CD8-positive, alpha-beta memory T cell (primary cell): ENCODE measurements at places on chromosomes 4 and X. TPM values are rescaled to one million over a fixed set of nuclear protein-coding genes. Genes with fewer than 3 reads are reported as not detected.

GRCh38 chr4:36235306-36235705 is 9.0 kb downstream of the ARAP2 start:
- no peak overlapping the region for H3K27ac ChIP-seq
- H3K36me3 ChIP-seq = peaks cover 4% of the 10 kb centered on the region
- H3K27me3 ChIP-seq = no peaks in the 10 kb centered on the region
- H3K4me1 ChIP-seq = peaks cover 68% of the 10 kb centered on the region
- no peak for DNase-seq

DNA sequence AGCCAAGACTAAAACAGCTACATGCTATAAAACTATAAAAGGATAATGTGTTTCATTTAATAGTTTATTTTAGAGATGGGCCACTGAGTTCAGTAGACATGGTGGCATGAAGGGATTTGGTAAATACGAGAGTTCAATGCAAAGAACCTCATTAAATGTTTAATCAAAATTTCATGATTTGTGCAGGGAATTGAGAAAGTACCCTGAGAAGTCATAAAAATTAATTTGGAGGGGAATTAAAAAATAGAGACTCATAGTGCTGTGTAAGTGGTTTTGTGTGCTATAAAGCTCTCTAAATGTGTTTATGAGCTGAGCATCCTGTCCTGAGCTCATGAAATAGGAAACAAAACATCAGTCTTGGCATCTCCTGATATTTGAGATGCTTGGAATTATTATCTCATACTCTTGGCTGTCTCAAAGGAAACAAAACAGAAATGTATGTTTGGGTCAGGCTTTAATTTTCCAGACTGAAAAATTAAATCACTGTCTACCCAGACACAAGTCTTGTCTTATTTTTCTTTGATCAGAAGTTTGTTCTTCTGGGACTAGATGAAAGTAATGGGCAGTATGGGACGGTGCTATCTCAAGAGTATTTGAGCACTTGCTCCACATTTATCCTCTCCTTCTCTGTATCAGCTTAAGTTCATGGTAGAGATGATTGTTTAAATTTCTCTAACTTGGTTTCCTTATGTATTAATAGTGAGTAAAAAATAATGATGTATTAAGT is 38.0 kb upstream of the EMCN start:
- no peak overlapping the region for H3K4me3 ChIP-seq
- no peaks in the 10 kb centered on the region for H3K4me1 ChIP-seq
- no peaks in the 10 kb centered on the region for H3K27me3 ChIP-seq
- no peak for DNase-seq
- no peaks in the 10 kb centered on the region for H3K36me3 ChIP-seq

ERVMER34-1 gene
- total RNA-seq = 0.20 TPM

HDX gene
- 0.70 TPM for total RNA-seq

DACH2 gene
- total RNA-seq = not detected

TEX13C gene
- not detected for total RNA-seq

CTAG1B gene
- not detected for total RNA-seq
